ENCODE measurements at places on chromosomes 5 and 9.

- no peak for DNase-seq
Observed at GRCh38 chr9:86285261-86285660, 2.9 kb upstream of the ISCA1 start.

DNA sequence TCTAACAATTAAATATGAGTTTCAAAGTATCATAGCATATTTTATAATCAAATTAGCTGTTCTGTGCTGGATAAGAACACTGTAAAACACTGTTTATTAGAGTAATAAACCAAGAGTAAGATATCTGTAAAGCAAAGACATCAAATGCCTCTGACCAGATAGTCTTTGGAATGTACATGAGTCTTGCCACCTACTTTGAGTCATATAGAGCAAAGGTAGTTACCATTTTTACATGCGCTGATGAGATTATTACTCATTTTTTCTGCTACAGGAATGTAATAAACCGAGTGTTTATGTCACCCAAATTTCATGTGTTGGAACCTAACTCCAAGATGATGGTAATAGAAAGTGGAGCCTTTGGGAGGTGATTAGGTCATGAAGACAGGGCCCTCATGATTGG, 654.5 kb downstream of the CETN3 start:
- no peak for DNase-seq

- DNase-seq, result no peak
Observed at GRCh38 chr5:138910546-138911185, 35.5 kb upstream of the LRRTM2 start.

GRCh38 chr9:69168709-69169217, 5.3 kb upstream of the TJP2 start:
- DNase-seq, result no peak

GRCh38 chr5:160270704-160271103, 41.4 kb downstream of the FABP6 start:
- DNase-seq, result no peak

DNA sequence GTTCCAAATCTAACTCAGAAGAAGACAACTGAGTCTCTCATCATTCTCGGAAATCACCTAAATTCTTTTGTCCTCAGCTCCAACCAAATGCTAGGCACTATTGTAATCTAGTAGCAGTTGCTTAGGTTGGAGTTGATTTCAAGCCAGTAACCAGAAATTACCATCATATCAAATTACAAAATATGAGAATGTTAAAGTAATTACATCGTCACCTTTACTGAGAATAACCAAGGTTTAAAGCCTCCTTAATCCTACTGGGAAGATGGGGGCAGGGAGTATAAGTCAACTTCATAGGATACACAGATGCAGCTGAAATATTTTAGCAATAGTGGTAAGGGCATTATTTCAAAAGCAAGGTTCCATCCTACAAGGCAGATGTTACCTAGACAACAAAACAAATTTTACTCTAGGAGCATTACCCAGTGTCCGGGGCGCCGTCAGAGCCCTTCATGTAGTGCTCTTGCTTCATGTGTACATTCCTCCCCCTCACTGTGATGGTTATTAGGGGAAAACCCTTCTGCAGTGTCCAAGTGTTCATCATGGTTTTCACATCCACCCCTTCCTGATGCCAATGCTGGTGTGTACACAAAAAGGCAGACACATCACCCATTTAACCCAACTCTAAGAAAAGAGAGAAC, 19.5 kb downstream of the ERAP1 start:
- DNase-seq, result no peak

- no peak for DNase-seq
Observed at GRCh38 chr9:21205204-21205603, 1.7 kb downstream of the IFNA10 start.

DNA sequence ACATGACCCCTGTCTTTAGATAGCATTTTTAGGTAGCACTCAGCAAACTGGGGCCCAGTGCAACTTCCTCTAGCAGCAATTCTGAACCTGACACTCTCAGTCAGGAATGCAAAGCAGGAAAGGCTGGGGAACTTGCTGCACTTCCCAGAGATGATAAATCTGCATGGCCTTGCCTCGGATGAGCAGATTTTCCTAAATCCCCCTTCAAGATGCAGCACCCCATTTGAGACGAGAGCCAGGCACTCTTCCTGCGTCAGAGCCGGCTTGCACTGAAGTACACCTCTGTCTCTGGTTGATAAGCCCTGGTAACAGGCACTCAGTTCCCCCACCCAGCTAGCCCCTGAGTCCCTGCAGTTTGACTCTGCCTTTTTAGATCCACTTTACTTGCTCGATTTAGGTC, 296.7 kb upstream of the PANK3 start:
- DNase-seq, result no peak
